ENCODE measurements at places on chromosomes 1 and 21.

- no peak for DNase-seq
- H3K27ac ChIP-seq = no peak overlapping the region
- no peak overlapping the region for H3K4me3 ChIP-seq
- H3K4me1 ChIP-seq = no peaks in the 10 kb centered on the region
- H3K27me3 ChIP-seq = no peaks in the 10 kb centered on the region
Observed at GRCh38 chr21:28687586-28687985, 305.1 kb downstream of the LTN1 start.

DNA sequence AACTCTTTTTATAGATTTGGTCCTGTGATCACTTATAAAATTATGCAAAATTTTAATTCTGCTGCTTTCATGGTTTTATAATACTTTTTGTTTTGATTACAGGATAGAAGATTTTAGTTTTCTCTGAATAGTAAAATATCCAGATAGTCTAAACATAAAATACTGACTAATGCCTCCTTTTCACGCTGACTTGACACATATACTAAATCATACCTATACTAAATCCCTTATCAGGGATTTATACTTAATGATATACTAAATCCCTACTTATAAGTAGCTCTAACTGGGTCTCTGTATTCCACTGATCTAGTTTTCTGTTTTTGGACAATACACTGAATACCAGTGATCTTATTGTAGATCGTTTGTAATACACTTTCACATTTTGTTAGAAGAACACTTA, 128.0 kb downstream of the USP25 start:
- peaks cover 5% of the 10 kb centered on the region for H3K4me1 ChIP-seq
- no peaks in the 10 kb centered on the region for H3K36me3 ChIP-seq
- no peak for DNase-seq
- H3K27me3 ChIP-seq = no peaks in the 10 kb centered on the region

DNA sequence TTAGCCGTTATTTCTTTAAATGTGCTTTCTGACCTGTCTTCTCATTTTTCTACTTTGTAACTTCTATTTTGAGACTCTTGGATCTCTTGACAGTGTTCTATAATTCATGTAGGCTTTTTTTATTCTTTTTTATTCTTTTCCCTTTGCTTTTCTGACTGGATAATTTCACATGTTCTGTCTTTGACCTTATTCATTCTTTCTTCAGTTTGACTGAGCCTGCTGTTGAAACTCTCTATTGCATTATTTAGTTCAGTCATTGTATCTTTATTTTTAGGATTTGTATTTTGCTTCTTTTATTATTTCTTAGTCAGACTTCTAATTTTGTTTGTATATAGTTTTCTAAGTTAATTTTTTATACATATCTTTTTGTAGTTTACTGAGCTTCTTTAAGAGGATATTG, 66.1 kb downstream of the DNAH14 start:
- H3K27me3 ChIP-seq = no peaks in the 10 kb centered on the region
- no peaks in the 10 kb centered on the region for H3K36me3 ChIP-seq
- H3K4me3 ChIP-seq = no peak overlapping the region
- no peak overlapping the region for H3K27ac ChIP-seq

- no peaks in the 10 kb centered on the region for H3K36me3 ChIP-seq
- peaks cover 13% of the 10 kb centered on the region for H3K4me1 ChIP-seq
- no peaks in the 10 kb centered on the region for H3K27me3 ChIP-seq
Observed at GRCh38 chr1:226466296-226466695, 58.4 kb upstream of the PARP1 start.

GRCh38 chr1:197908716-197909220, 6.3 kb downstream of the C1orf53 start:
- no peaks in the 10 kb centered on the region for H3K36me3 ChIP-seq
- H3K4me1 ChIP-seq = peaks cover 14% of the 10 kb centered on the region
- no peak overlapping the region for H3K27ac ChIP-seq
- peak; percentile 21 for DNase-seq

DNA sequence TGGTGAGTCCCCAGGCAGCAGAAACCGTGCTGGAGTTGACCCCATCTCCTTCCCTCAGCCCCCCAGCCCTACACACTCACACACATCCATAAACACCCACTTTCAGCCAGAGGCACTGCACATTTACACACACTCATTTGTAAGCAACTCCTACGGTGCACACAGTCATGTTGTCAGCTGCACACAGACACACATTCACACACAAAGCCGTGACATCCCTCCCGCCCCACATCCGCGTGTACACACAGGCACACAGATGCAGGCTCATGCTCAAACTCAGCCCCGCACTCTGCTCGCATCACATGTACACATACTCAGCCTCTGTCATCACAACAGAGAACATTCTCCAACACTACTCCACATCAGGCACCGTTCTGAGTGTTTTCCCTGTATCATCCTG, 47.6 kb downstream of the LACTBL1 start:
- H3K27me3 ChIP-seq = no peaks in the 10 kb centered on the region
- H3K4me1 ChIP-seq = no peaks in the 10 kb centered on the region
- no peaks in the 10 kb centered on the region for H3K36me3 ChIP-seq
- no peak overlapping the region for H3K27ac ChIP-seq

DNA sequence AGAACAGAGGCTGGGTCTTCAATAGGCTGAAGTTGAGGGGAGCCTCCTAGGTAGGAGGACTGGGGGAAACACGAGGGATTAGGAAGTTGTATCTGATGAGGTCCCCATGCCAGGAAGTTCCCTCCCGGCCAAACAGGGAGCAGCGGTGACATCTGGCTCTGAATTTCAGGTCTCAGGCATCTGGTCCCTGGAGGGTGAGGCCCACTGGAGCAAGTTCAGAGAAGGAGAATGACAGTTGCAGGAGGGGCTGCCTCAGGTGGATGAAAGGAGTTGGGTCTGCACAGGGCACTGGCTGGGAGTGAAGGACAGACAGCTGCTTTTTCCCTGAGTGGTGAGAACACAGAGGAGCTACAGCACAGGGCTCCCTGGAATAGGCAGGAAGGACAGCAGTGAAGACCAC, 9.1 kb downstream of the TMEM9 start:
- H3K4me1 ChIP-seq = peaks cover 5% of the 10 kb centered on the region
- no peak overlapping the region for H3K27ac ChIP-seq
- no peaks in the 10 kb centered on the region for H3K27me3 ChIP-seq
- peaks cover 72% of the 10 kb centered on the region for H3K36me3 ChIP-seq

GRCh38 chr1:230316864-230317745, 109.0 kb downstream of the PGBD5 start:
- no peak overlapping the region for H3K4me3 ChIP-seq
- no peak for DNase-seq
- H3K27me3 ChIP-seq = no peaks in the 10 kb centered on the region
- no peak overlapping the region for H3K27ac ChIP-seq
- no peaks in the 10 kb centered on the region for H3K4me1 ChIP-seq

- H3K36me3 ChIP-seq = no peaks in the 10 kb centered on the region
Observed at GRCh38 chr1:170640581-170640980, 23.4 kb upstream of the PRRX1 start.

- no peaks in the 10 kb centered on the region for H3K36me3 ChIP-seq
- no peaks in the 10 kb centered on the region for H3K27me3 ChIP-seq
- no peak overlapping the region for H3K27ac ChIP-seq
- no peaks in the 10 kb centered on the region for H3K4me1 ChIP-seq
Observed at GRCh38 chr1:215603319-215603718, 36.2 kb downstream of the KCTD3 start.

DNA sequence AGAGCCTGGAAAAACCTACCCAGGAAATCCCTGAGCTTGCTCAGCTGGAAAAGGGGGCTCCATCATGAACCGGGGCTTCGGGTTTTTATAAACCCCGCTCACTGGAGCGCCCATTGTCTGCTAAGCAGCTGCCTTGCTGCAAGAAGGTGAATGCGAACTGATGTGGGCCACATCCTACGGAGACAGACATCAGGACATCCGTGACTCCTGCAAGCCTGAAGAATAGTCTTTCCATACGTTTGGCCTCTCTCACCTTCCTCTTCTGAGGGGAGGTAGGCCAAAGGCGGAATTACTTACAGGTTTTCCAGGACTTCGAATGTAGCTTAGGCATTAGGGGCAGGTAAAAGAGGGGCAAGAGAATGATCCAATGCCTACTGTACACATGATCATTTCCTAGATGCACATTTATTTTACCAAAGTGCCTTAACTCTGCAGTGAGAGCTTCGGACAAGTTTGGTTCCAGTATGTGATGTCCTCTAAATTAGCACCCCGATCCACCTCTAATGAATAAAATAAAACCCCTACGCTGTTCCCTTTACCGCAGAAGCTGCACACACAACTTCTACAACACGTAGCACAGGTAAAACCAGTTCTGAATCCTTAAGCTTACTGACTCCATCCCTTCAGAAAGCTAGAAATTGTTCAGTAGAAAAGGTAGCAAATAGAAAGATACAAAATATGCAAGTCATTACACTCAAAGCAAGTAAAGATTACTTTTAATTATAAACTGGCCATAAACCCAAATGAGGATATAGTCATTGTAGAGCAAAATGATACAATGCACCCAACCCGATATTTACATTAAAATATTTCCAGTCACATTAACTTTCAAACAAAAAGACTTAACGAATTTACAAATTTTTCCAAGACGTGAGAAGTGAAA, 866 bp upstream of the SORT1 start:
- H3K36me3 ChIP-seq = peaks cover 14% of the 10 kb centered on the region
- H3K4me3 ChIP-seq = peak overlapping the region; percentile 60
- DNase-seq = no peak
- peaks cover 23% of the 10 kb centered on the region for H3K4me1 ChIP-seq
- no peaks in the 10 kb centered on the region for H3K27me3 ChIP-seq

Data from A673 (cell line).